Gastrocnemius medialis (tissue), 4 donors: ENCODE measurements at places on chromosomes 4 and X. TPM values are rescaled to one million over a fixed set of nuclear protein-coding genes. Genes with fewer than 3 reads are reported as not detected.
A peak's percentile ranks its signal among the peaks of the same experiment; 100 is the strongest.

The PDLIM3 gene
- total RNA-seq: 1,062 TPM

The DCAF4L1 gene
- 0.20 TPM for total RNA-seq

The PTTG2 gene
- total RNA-seq: 2.1 TPM

The DNAJB14 gene
- 15.5 TPM for total RNA-seq

The FRMD7 gene
- not detected for total RNA-seq

The PHKA1 gene
- total RNA-seq: 98.6 TPM

The CPLX1 gene
- total RNA-seq: not detected

DNA sequence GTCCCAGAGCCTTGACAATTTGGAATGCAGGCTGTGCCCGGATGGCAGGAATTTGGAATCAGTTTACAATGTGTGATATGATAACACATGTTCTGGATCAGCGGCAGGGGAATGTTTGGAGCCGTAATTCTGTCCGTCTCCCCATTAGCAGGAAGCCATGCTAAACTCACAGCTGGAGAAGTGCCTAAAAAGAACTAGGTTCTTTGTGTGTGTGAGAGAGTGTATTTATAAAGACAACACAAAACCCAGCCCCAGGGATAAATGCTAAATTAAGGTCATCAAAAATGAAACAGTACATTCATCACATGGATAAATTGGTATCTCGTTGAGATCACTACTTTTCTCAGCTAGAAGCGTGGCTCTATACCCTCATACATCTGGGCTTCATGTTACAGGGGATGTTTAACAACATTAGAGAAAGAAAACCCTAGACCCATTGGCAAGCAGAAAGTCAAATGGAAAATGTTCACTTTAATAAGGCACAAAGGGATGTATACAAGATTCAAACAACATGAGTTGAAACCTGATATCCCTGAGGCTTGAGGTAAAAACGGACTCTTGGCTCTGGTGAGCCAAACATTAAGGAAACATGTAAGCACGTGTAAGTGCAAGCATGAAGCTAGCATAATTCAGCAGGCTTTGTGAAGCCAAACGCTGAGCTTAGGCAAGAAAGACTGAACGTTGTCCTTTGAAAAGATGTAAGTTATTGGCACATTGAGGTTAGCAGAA lies 18.0 kb upstream of the TMEM131L start:
- H3K36me3 ChIP-seq: no peaks in the 10 kb centered on the region
- H3K4me1 ChIP-seq: peaks cover 13% of the 10 kb centered on the region
- DNase-seq: no peak
- peak overlapping the region; percentile 51 for H3K27ac ChIP-seq
- no peaks in the 10 kb centered on the region for H3K27me3 ChIP-seq

- DNase-seq: no peak
- H3K27me3 ChIP-seq: no peaks in the 10 kb centered on the region
- H3K27ac ChIP-seq: no peak overlapping the region
- no peaks in the 10 kb centered on the region for H3K36me3 ChIP-seq
Measured at GRCh38 chrX:153865685-153866084, 20.3 kb downstream of the L1CAM start.

DNA sequence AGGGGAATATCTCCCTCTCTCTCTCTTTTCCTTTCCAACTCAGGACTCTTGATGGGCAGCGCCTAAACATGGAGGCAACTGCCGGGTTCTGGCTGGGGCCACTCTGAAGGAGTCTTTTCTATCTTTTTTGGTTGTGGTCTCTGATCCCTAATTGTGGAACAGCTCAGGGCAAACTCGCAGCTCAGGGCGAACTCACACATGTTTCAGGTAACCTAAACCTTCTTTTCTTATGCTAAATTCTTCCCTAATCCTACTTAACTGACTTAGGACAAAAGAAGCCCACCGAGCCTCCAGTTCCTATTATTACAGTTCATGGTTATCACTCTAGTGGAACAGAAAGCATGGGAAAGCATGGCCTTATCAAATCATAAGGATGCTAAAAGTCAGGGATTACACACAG lies 21.3 kb downstream of the ETDA start:
- H3K4me1 ChIP-seq: no peaks in the 10 kb centered on the region
- H3K4me3 ChIP-seq: no peak overlapping the region
- no peak for DNase-seq
- H3K27ac ChIP-seq: no peak overlapping the region

DNA sequence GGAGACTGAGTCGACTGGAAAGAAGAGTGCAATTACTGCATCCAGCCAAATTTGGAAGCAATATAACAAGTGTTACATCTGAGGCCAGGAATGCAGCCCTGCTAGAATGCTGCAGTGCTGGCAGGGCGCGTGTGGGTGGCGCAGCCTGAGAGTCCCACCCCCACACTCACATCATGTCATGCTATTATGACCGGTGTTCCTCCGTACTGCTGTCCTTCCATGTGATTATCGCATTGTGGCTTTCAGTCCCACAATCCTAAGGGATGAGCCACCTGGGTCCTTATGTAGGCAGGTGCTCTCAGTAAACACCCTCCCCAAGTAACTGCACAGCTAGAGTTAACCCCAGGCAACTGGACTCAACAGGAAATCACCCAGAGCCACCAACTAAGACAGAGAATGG lies 122.6 kb upstream of the CPEB2 start:
- H3K4me3 ChIP-seq: no peak overlapping the region
- DNase-seq: no peak
- H3K27ac ChIP-seq: no peak overlapping the region
- no peaks in the 10 kb centered on the region for H3K4me1 ChIP-seq

GRCh38 chr4:58669783-58670182 lies 1559.6 kb upstream of the IGFBP7 start:
- no peaks in the 10 kb centered on the region for H3K4me1 ChIP-seq
- DNase-seq: no peak
- H3K27ac ChIP-seq: no peak overlapping the region
- H3K4me3 ChIP-seq: no peak overlapping the region
- H3K27me3 ChIP-seq: no peaks in the 10 kb centered on the region
- no peaks in the 10 kb centered on the region for H3K36me3 ChIP-seq

GRCh38 chr4:7582313-7583097 lies 147.8 kb upstream of the PSAPL1 start:
- no peaks in the 10 kb centered on the region for H3K4me1 ChIP-seq
- DNase-seq: no peak
- H3K27ac ChIP-seq: no peak overlapping the region

DNA sequence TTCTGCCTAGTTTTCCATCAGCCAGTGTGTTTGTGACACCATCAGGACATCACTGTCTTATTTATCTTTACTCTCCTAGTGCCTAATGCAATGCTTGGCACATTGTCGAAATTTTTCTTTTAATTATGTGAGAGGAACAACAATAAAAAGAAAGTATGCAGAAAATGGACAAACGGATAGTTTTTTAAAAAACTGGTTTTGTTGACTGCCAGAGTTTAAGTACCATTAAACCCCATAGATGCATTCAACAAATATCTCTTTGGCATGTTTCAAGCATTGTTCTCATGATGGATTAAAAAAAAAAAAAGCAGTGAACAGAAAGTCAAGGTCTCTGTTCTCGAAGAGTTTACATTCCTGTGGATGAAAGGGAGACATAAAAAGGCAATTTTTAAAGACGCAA lies 398.4 kb downstream of the PPP3CA start:
- no peak overlapping the region for H3K27ac ChIP-seq
- no peak overlapping the region for H3K4me3 ChIP-seq
- no peaks in the 10 kb centered on the region for H3K36me3 ChIP-seq

GRCh38 chrX:43882294-43882681 lies at the start of gene MAOB:
MAOB (minus strand) TSS chrX:43882450; CDS start chrX:43882299, 151 bp downstream.
- peak within 1 kb of the TSS; percentile 83 for H3K27ac ChIP-seq
- H3K4me1 ChIP-seq: peaks cover 8% of the 10 kb centered on the region
- no peaks in the 10 kb centered on the region for H3K27me3 ChIP-seq
- no peaks in the 10 kb centered on the region for H3K36me3 ChIP-seq
- peak within 1 kb of the TSS; percentile 68 for H3K4me3 ChIP-seq

GRCh38 chr4:76205476-76205875 lies 8.1 kb downstream of the SCARB2 start:
- H3K27ac ChIP-seq: peak overlapping the region; percentile 97
- no peak for DNase-seq
- no peak overlapping the region for H3K4me3 ChIP-seq
- peaks cover 98% of the 10 kb centered on the region for H3K4me1 ChIP-seq
- H3K27me3 ChIP-seq: no peaks in the 10 kb centered on the region

GRCh38 chr4:80407246-80407645 lies 71.7 kb downstream of the CFAP299 start:
- H3K27ac ChIP-seq: no peak overlapping the region
- no peak overlapping the region for H3K4me3 ChIP-seq
- no peaks in the 10 kb centered on the region for H3K4me1 ChIP-seq
- H3K27me3 ChIP-seq: no peaks in the 10 kb centered on the region

- no peaks in the 10 kb centered on the region for H3K36me3 ChIP-seq
- H3K27me3 ChIP-seq: no peaks in the 10 kb centered on the region
- H3K4me1 ChIP-seq: no peaks in the 10 kb centered on the region
- no peak overlapping the region for H3K4me3 ChIP-seq
- DNase-seq: no peak
Measured at GRCh38 chr4:30760551-30760950, 40.4 kb downstream of the PCDH7 start.
